ENCODE measurements at places on chromosomes 6 and 20.

DNA sequence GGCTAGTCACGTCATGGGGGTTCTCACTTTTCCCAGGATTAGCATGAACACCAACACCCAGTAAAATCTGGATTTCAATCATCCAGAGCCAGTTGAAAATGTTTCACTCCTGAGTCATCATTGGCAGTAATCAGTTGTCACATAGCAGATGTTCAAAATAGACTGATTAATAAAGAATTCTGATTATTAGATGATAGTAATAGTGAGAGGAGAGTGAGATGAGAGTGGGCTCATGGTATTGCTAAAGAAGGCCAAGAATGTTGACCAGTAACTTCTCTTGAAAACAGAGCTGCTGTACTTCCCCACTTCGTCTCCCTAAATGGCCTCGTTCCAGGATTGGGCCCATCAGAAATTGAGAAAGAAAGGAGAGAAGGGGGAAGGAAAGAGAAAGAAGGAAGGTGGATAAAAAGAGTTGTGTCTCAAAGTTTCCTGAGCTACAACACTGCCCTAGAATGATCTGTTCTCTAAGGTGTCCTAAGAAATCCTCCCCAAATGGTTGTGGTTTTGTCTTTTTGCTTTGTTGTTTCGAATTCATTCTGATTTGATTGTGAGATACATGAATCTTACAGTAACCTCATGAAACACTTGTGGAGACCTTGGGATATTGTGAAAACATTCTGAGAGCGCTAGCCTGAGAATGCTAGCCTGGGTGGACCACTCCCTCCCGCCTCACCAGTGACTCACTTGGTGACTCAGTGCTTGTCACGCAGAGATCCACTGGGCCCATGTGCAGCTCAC lies 502.2 kb upstream of the JARID2 start:
- peak; percentile 50 for DNase-seq

DNA sequence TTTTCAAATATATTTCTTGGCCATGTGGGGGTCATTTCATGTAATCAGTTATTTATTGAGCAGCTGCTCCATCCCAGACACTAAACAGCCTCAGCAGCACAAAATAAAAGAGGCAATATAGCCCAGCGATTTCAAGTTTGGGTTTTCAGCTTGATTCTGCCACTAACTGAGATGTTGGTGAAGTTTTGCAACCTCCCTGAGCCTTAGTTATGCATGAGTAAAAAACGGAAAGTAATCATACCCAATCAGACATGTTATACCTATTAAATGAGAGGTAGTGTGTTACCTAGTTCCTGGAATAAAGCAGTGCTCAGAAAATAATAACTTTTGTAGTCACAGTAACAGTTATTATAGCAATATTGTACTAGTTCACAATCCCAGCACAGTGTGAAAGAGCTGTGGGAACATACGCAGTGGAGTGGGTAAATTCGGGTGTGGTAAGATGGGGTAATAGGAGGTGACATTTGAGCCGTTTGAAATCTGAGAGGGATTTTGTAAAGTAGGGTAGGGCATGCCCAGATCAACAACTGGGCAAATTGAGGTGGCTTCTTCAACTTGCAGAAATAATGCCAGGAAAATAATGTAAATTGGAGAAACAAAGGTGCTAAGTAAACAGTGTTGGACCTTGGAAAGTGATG lies 1.5 kb downstream of the SLC9A8 start:
- DNase-seq, result no peak

- DNase-seq, result no peak
Measured at GRCh38 chr20:6265204-6265904, 142.5 kb upstream of the FERMT1 start.

- DNase-seq, result no peak
Measured at GRCh38 chr6:3390698-3391097, 66.2 kb downstream of the SLC22A23 start.

GRCh38 chr20:5731753-5732366 lies 18.3 kb upstream of the SHLD1 start:
- no peak for DNase-seq

DNA sequence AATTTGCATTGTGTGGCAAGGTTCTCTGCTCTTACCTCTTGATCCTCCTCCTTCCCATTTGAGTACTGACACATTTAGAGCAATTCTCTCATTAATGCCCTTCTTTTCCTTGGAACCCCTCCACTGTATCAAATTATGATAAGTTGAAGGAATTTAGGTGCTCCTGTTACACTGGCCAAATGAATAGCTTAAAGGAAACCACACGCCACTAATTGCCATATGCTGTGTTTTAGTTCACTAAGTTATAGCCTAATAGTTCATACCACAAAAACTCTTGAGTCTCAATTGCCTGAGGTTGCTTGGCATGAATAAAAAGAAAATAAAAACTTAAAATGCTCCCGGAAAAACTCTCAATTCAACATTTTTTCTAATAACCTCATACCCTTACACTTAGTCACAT lies 1239.3 kb downstream of the EPHA7 start:
- DNase-seq, result no peak

DNA sequence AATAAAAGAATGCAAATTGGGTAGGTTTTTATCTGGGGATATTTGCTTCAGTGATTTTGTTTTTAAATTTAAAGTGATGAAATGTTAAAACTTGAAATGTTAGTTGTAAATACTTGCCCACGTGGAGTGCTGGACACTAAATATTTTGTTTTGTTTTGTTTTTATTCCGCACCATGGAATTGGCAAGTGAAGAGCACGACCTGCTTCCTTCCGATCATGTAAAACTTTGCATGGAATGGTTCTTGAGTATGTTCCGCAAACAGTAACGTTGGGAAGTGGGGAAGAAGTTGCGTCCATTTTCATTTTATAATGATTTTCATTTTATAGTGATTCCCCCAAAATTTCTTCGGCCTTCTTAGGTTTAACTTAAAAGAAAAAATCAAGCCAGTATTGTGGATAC lies 765 bp downstream of the IRAK1BP1 start:
- no peak for DNase-seq

DNA sequence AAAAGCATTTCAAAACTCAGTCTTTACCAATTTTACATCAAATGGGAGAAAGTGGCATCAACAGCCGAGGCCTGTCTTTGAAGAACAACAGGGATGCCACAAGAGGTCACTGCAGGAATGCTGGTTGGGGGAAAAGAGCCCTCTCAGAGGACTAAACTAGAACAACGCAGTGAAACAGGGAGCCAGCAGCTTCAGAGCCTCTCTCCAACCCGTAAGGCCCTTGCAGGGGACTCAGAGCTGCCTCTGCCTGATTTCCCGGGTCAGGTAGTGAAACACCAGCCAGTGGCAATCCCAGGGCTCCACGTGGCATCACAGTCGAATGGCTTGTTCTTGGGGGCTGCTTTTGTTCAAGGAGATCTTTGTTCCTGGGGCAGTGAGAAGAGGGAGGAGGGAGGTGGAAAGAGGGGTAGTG lies 55.0 kb upstream of the KCNK16 start:
- DNase-seq, result no peak

DNA sequence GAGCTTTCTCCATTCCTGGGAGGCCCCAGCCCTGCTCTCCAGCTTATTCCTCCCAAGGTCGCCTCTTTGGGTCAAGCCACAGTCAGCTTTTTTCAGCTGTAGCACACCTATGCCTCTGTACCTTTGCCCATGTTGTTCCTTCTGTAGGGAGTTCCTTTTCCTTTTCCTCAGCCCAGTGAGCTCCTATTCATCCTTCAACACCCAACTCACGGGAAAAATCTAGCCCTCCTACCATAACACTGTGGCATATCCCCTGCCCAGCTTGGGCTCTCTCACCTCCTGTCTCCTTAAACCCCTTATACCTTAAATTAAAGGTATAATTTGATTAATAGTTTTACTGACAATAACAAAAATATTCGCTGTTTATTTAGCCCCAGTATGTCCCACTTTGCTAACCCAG lies 58.3 kb upstream of the XRN2 start:
- DNase-seq, result no peak

- DNase-seq, result peak; percentile 63
Measured at GRCh38 chr20:64057628-64058498, 5.1 kb upstream of the TCEA2 start.

DNA sequence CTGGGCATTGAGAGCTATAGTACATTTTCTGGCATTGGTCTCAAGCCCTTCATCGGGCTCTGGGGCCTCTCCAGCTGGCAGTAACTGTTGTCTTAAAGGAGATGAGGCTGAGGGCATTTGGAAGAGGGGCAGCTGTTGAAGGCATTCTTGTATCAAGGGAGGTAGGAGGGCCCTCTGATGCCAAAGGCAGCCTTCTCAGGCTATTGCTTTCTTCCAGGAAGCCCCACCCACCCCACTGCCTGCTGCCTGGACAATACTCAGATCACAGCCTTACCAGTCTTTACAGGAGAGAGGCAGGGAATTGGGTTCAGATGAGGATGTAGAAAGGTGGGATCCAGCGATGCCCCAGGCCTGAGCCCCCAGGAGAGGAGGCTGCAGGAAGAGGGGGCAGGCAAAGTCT lies 46.0 kb downstream of the CPXM1 start:
- no peak for DNase-seq

DNA sequence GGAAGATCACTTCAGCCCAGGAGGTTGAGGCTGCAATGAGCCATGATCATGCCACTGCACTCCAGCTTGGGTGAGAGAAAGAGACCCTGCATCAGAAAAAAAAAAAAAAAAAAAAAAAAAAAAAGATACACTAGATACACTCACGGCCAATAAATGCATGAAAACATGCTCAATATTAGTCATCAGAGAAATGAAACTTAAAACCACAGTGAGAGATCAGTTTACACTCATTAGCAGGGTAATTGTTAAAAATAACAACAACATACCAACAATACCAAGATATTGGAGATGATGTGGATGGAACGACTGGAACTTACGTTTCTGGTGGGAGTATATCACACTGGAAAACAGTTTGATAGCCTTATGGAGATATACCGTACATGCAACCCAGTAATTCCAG lies 29.9 kb downstream of the HS3ST5 start:
- DNase-seq, result no peak

- DNase-seq, result no peak
Measured at GRCh38 chr20:35854713-35855348, 83.0 kb downstream of the PHF20 start.

- DNase-seq, result no peak
Measured at GRCh38 chr20:62943396-62943795, 5.4 kb downstream of the GID8 start.

GRCh38 chr6:10425176-10425974 lies 10.5 kb upstream of the TFAP2A start:
- DNase-seq, result no peak

DNA sequence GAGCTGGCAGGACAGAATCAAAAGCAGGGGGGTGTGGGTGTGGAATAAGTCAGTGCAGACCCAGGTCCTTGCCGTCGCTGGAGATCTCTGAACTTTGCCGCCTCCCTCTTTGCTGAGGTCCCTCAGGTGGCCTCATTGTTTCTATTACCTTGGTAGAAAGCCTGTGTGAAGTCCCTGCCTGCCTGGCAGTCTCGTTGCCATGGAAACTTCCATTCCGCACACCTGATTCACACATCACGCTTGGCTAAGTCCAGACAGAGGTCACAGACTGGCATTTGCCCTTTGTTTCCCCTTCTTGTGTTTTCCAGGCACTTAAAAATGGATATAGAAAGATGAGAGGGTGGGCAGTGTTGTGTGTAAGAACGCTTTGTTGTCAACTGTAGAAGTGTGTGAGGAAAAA lies 260.6 kb downstream of the PRL start:
- DNase-seq, result no peak

DNA sequence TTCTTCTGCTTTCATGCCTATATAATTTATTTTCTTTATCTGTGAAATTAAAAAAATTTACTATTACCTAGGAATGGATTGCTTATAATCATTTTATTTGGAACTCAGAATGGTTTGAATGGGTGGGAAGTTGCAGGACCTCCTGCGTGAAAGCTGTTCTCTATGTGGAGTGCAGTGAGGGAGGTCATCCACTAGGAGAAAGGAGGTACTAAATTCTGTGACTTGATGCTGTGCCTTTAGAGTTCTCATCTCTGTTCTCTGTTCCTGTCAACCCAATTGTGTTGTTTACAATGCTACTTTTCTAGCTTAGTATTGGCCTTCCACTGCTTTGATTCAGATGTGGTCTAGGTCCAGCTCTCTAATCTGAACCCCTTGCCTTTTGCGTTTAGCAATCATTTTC lies 65.0 kb upstream of the HIVEP1 start:
- DNase-seq, result no peak
